Inflammatory macrophage (primary cell): ENCODE measurements at places on chromosomes 7 and 10.

DNA sequence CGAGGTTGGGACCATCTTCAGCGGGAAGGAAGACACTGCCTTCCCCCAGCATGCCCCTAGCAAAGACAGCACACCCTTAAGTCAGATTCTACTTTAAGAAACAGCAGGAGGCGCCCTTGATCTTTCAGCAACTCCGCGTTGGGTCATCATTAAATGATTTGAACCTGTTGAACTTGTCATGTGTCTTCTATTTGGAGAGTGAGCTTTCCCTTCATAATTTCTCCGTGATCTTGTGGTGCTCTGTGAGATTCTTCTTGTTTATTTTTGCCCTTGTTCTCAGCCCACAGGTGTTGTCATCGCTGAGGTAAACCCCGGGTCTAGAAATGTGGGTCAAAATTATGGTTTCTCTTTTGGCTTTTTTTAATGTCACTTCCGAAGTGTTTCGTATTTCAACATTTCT is 49.5 kb upstream of the PITRM1 start:
- no peak for DNase-seq

DNA sequence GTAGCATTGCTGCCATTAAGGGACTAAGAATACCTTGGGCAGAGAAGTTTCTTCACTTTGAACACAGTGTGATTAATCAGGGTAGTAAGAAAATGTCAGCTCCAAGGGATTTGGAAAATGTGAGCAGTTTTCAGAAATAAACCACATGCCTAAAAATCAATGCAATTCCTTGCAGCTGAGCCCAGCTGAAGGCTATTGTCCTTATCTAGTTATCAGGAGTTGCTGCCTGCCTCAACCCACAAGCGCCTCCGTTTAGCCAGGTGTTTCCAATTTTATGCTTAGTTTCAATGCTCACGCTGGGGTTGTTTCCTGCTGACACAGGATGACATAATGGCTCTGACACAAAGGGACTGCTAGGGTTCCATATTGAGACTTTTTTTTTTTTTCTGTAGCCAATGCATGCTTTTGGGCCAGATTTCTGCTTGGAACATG is 132.3 kb upstream of the ANK3 start:
- no peak for DNase-seq

- DNase-seq = no peak
These were observed 34.1 kb downstream of the SEM1 start for GRCh38 chr7:96675548-96675947.

GRCh38 chr10:6813306-6813705 is 233.2 kb upstream of the PRKCQ start:
- no peak for DNase-seq
